ENCODE measurements at places on chromosomes 5 and 9. TPM values are rescaled to one million over a fixed set of nuclear protein-coding genes. Genes with fewer than 3 reads are reported as not detected.

TRPM6 gene
- total RNA-seq, result not detected

FRRS1L gene
- total RNA-seq, result under 0.01 TPM

SLC25A48 gene
- total RNA-seq, result not detected

TLE1 gene
- total RNA-seq, result 22.5 TPM

TAF11L10 gene
- total RNA-seq, result not detected

RXRA gene
- total RNA-seq, result 17.7 TPM

SAPCD2 gene
- total RNA-seq, result 17.3 TPM

AGXT2 gene
- not detected for total RNA-seq

ADAMTSL1 gene
- 55.4 TPM for total RNA-seq

DAB2 gene
- total RNA-seq, result 53.9 TPM

CNTNAP3B gene
- 2.6 TPM for total RNA-seq

CCNJL gene
- not detected for total RNA-seq

LHX3 gene
- not detected for total RNA-seq

GARIN3 gene
- not detected for total RNA-seq

INPP5E gene
- total RNA-seq, result 6.6 TPM

EXOSC2 gene
- total RNA-seq, result 21.4 TPM

SLC36A3 gene
- total RNA-seq, result not detected

PCDHA11 gene
- total RNA-seq, result not detected

VDAC1 gene
- total RNA-seq, result 355 TPM

PCDHB6 gene
- not detected for total RNA-seq

HMGCR gene
- 132 TPM for total RNA-seq

IL31RA gene
- 1.1 TPM for total RNA-seq

CARTPT gene
- total RNA-seq, result not detected

ZNF300 gene
- 3.2 TPM for total RNA-seq

MTX3 gene
- total RNA-seq, result 8.1 TPM

PDE8B gene
- total RNA-seq, result not detected

PALM2AKAP2 gene
- 0.53 TPM for total RNA-seq

IFNA13 gene
- not detected for total RNA-seq

NXNL2 gene
- total RNA-seq, result 2.6 TPM

PIP5K1B gene
- total RNA-seq, result not detected

BTNL3 gene
- total RNA-seq, result not detected

CDH9 gene
- total RNA-seq, result not detected

IL5 gene
- total RNA-seq, result not detected

LHFPL2 gene
- 21.6 TPM for total RNA-seq

GNE gene
- 30.0 TPM for total RNA-seq

BAAT gene
- not detected for total RNA-seq

PCDHA13 gene
- not detected for total RNA-seq

C5 gene
- total RNA-seq, result 2.6 TPM

RGS3 gene
- total RNA-seq, result 35.7 TPM

PAPPA gene
- total RNA-seq, result 7.3 TPM

BRINP1 gene
- 0.58 TPM for total RNA-seq

SPINK7 gene
- not detected for total RNA-seq

NUTM2F gene
- total RNA-seq, result not detected

PTGS1 gene
- total RNA-seq, result 9.4 TPM

SLC27A6 gene
- total RNA-seq, result 0.18 TPM

PCDHB2 gene
- total RNA-seq, result 0.29 TPM

CTNND2 gene
- not detected for total RNA-seq

CSF2 gene
- total RNA-seq, result not detected

FIBCD1 gene
- 2.8 TPM for total RNA-seq

PRDM9 gene
- not detected for total RNA-seq

MARCHF11 gene
- total RNA-seq, result not detected

STING1 gene
- 43.0 TPM for total RNA-seq
